Esophagus squamous epithelium (tissue), 5 donors: ENCODE measurements at places on chromosomes 11 and 22. TPM values are rescaled to one million over a fixed set of nuclear protein-coding genes. Genes with fewer than 3 reads are reported as not detected.

Gene SYCE3
- 1.8 TPM for total RNA-seq

Gene OR52I2
- total RNA-seq: not detected

Gene ZC3H7B
- total RNA-seq: 36.8 TPM

Gene MYOD1
- total RNA-seq: not detected

Gene TRIM6
- 6.1 TPM for total RNA-seq

Gene ELMOD1
- not detected for total RNA-seq

Gene PNPLA3
- total RNA-seq: 0.76 TPM

Gene MUC15
- 23.0 TPM for total RNA-seq

Gene ZNF74
- 7.9 TPM for total RNA-seq

Gene OR51B2
- total RNA-seq: not detected

Gene ARHGAP42
- 6.4 TPM for total RNA-seq

Gene CARNS1
- total RNA-seq: 0.76 TPM

GRCh38 chr11:119482521-119483011 lies 59.6 kb upstream of the THY1 start:
- DNase-seq: no peak

DNA sequence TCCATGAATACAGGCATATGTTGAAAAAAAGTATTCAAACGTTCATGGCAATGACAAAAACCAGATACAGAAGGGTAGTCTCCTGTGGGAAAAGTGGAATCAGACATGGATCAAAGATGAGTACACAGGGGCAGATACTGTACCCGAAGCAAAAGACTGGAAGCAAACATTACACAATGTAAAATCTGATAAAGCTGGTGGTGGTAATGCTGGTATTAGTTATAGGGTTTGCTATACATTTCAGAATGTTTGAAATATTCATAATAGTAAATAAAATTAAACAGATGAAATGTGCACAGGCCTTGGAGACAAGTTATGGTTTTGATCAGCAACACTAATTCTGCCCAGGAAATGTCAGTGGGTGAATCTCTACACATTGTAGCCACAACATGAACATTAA lies 607.6 kb downstream of the SOX6 start:
- DNase-seq: no peak

GRCh38 chr22:27300536-27301285 lies 500.8 kb downstream of the MN1 start:
- DNase-seq: no peak

DNA sequence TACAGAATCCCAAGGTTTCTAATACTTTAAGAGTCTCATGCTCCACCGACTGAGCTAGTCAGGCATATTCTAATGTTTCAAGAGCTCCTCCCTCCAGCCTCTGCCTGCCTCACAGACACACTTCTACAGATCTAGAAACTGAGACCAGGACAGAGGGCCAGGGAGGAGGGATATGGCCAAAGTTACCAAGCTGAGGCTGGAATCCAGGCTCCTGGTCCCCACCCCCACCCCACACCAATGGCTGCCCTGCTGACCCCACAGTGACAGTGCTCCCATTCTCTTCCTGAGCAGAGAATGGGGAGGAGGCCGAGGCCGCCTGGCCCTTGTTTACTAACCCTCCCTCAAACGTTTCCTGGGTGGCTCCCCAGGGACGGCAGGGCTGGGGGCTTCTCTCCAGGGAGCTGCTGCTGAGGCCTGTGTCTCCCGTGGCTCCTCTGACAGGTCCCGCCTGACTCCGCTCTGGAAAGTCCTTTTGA lies 2.2 kb downstream of the PLEKHB1 start:
- DNase-seq: no peak

- DNase-seq: peak; percentile 45
Observed at GRCh38 chr11:69298267-69299022, 4.5 kb downstream of the MYEOV start.

- DNase-seq: no peak
Observed at GRCh38 chr22:20571531-20572007, 64.2 kb downstream of the MED15 start.

DNA sequence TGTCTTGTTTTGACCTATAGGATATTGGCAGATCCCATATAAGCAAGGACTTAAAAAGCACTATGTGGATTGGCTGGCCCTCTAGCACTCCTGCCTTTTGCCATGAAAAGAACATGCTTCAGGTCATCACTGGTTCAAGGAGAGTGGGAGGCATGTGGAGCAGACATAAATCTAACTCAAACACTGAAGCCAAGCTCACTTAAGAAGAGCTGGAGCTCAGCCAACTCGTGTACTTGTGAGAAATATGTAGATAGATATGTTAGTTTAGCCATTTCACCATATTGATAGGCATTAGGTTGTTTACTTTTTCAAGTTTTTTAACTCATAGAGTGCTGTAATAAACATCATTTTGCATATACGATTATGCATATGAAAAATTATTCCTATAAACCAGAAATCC lies 19.9 kb upstream of the BBOX1 start:
- DNase-seq: no peak

GRCh38 chr11:123979311-123979710 lies 1.7 kb upstream of the OR10S1 start:
- DNase-seq: no peak

GRCh38 chr22:43479301-43479950 lies 67.6 kb downstream of the MPPED1 start:
- DNase-seq: no peak

- no peak for DNase-seq
Observed at GRCh38 chr11:76208438-76209374, 2.4 kb upstream of the WNT11 start.

DNA sequence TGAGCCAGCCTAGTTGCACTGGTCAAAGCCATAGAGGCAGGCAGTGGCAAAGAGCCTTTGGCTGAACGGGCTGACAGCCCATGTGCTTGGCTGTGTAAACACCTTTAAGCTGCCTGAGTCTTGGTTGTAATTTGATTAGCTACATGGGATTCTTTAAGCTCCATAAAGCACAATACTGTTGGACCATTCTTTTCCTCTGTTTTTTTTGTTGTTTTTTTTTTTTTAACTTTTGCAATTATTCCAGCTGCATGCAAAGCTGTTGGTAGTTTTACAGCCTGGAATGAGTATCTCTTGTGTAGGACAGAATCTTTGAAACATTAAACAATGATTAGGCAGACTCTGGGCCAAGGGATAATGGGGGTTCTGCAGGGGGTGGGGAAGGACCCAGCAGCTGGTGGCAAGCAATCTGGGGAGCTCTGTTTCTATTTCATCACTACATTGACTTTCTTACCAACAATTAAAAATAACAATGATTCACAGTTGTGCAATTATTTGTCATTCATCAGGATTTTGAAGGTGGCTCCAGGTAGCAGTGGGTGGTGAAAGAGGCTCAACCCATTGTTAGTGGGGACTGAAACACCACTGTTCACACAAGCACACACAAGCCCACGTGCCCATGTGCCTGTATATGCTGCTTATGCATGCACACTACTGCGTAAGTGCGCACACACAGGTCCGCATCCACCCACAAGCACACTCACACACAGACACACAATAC lies 69.5 kb upstream of the CSNK2A3 start:
- DNase-seq: no peak

- DNase-seq: no peak
Observed at GRCh38 chr11:75078233-75078632, 18.4 kb downstream of the OR2AT4 start.

DNA sequence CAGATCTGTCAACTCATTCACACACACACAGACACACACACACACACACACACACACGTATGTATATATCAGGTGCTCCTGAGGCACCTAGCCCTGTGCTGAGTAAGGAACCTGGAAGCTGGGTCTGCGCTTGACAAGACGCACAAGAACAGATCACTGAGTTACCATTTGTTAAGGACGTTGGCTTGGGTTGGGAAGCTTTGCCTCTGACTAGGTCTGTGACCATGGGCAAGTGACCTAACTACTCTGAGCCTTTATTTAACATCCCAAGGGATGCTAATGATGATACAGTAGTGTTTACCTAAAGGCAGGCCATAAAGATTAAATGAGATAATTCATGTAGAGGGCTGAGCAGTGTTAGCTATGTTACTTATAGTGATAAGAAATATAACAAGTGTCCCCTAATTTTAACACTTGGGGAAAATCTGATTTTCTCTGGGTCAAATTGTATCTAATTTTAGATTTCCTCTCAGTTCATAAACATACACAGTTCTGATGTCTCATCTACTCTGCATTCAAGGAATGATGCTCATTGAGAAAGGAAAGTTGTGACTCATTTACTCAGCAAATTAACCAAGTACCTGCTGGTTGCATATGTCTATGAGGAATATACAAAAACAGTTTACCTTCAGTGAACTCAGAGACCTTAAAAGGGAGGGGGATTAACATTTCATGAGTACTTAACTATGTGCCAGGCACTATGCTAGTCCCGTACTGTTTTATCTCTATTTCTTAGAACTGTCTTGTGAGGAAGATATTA lies 13.6 kb downstream of the RNF185 start:
- DNase-seq: no peak

- no peak for DNase-seq
Observed at GRCh38 chr11:113181094-113181493, 133.3 kb upstream of the TTC12 start.

- DNase-seq: no peak
Observed at GRCh38 chr22:18154821-18155390, 4.9 kb downstream of the USP18 start.

DNA sequence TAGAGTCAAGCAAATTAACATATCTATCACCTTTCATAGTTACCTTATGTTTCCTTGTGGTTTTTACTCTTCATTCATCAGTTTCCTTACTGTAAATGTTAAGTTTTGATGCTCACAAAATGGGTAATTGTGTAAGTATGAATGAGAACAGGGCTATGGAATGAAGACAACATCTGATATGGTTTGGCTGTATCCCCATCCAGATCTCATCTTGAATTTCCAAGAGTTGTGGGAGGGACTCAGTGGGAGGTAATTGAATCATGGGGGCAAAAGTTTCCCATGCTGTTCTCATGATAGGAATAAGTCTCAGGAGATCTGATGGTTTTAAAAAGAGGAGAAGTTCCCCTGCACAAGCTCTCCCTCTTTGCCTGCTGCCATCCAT lies 107.6 kb downstream of the CCDC34 start:
- no peak for DNase-seq

DNA sequence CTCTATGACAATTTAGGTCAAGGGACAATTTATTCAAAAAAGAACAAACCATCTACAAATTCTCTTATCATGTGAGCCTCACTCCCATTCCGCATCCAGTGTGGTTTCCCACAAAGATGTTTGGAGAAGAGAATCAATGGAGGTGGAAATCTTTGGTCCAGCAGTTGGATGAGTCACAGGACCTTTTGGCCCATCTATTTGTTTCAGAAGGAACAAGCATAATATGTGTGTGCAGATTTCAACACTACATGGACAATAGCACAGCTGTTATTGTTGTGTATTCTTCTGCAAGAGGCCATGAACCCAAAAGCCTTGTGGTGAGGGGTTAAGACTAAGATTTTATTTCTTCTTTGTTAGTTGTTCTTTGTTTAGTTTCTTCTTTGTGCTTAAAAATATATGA lies 61.6 kb downstream of the OR10A6 start:
- DNase-seq: no peak

DNA sequence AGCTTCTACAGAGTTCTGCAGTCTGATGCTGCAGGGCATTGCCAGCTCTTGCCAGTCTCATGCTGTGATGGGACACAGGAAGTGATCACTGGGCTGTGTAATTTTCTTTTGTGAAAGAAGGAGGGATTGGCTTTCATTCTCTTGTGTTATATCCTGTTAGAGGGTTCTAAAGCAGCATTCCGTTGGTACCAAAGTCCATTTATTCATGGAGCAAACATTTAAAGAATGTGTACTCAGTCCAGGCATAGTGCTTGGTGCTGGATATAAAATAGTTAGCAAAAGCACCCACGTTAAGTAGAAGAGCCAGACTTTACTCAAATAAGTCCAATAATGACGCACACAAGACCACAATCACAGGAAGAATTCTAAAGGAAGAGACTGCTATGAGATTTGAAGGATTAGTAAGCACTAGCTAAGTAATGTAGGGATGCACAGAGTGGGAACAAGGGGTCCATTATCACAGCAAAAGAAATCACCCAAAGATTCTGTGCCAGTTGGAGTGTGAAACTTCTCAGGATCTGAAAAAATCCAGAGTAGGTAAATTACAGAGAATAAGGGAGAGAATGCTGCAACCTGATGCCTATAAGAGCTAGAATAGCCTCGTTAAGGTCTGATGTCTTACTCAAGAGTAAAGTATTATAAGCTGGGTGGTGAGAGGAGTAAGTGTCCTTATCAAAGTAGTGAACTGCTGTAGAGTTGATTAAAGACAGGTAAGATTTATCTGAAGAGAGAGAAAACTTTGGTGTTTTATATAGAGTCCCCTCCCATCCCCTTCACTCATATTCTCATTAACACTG lies 728.3 kb downstream of the METTL15 start:
- no peak for DNase-seq

- no peak for DNase-seq
Observed at GRCh38 chr11:107247167-107247861, 210.3 kb downstream of the CWF19L2 start.

- no peak for DNase-seq
Observed at GRCh38 chr11:29187215-29187614, 829.6 kb downstream of the KCNA4 start.

DNA sequence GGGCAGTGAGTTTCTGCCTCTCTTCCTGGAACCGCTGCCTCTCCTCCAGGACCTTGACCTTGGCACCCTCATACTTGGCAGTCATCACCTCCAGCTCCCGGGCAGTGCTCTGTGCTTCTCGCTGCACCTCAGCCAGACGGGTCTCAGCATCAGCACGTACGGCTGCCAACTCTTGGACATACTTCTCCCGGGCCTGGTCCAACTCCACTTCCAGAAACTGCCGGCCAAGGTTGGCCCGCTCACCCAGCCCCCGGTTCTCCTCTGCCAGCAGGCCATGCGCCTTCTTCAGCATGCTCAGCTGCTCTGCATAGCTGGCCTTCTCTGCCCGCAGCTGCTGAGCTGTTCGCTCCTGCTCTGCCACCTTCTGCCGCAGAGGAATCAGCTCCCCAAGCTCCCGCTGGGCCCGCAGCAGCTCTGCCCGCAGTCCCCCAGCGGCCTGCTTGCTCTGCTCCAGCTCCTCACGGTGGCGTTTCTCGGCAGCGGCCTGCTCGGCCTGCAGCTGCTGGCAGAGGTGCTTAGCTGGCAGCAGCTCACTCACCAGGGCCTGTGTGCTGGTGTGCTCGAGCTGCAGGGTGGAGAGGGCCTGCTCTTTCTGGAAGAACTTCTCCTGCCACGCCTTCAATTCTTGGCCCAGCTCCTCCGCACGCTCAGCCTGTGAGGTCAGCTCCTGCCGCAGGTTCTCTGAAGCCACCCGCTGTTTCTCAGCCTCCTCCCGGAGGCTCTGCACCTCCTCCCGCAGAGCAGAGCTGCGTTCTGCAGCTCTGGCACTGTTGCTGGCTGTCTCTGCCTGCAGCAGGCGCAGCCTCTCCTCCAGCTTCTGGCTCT lies 14.4 kb downstream of the IL18BP start:
- DNase-seq: no peak
